ENCODE measurements at places on chromosomes 6 and 20.

GRCh38 chr6:156862711-156863110 lies 85.5 kb downstream of the ARID1B start:
- no peak for DNase-seq

GRCh38 chr20:24733416-24733815 lies 215.7 kb upstream of the CST7 start:
- DNase-seq = no peak

GRCh38 chr6:105817370-105817769 lies 268.8 kb upstream of the PRDM1 start:
- DNase-seq = no peak

DNA sequence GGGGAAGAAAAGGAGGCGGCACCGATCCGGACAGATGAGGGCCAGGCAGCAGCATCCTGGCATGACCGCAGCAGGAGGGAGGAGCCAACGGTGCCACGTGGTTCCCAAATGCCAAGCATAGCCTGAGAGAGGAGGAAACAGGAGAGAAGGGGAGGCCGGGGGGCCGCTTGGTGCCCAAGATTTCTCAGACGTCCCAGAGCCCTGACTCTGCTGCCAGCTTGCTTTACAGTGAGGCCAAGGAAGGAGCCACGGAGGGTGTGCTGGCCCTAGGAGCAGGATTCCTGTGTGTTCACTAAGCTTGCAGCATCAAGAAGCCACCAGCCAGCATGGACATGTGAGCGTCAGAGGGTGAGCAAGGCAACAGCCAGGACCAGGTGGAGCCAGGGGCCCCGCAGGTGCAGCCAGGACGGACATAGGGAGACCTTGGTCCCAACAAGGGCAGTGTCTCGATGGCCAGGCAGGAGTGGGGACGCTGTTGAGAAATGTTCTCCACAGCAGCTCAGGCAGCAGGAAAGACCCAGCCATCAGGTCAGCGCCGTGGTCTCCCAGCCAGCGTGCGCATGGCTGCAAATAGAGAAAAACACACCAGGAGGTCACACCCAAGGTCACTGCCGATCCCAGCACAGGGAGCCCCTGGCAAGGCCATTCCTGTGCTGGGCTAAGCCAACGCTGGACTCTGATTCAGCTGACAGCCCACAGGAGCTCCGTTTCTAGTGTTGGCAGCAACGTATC lies 143.7 kb downstream of the DLL1 start:
- DNase-seq = no peak

DNA sequence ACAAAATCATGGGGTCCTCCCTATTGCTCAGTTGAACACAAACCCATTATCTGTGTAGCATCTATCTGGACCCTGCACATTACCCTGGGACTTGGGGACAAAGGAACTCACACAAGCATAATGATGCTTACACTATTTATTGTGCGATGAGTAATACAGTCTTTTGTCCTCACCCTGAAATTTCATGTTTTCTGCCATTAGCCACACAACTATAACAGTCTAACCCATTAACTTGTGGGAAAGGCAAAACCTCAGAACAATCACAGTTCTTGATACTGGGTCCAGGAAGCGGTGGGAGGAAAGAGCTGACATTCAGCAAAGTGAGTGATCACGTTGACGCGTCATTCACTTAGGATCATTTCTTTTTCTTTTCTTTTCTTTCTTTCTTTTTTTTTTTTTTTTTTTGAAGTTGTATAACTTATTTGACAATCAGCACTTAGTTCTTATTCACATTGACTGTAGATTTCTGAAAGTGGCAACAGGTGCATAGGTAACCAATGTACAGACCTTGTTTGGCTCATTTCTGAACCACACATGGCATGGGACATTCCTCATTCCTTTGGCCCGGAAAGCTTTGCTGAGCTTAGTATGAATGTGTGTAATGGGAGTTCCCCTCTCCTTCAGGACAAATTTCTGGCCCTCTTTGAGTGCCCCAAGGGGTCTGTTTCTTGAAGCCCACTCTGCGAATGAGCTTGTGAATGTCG lies 94.8 kb upstream of the CNKSR3 start:
- peak; percentile 20 for DNase-seq

- no peak for DNase-seq
These were observed 88.0 kb downstream of the METTL24 start for GRCh38 chr6:110270165-110270564.

- no peak for DNase-seq
These were observed 18.8 kb downstream of the SAMHD1 start for GRCh38 chr20:36932476-36933426.

DNA sequence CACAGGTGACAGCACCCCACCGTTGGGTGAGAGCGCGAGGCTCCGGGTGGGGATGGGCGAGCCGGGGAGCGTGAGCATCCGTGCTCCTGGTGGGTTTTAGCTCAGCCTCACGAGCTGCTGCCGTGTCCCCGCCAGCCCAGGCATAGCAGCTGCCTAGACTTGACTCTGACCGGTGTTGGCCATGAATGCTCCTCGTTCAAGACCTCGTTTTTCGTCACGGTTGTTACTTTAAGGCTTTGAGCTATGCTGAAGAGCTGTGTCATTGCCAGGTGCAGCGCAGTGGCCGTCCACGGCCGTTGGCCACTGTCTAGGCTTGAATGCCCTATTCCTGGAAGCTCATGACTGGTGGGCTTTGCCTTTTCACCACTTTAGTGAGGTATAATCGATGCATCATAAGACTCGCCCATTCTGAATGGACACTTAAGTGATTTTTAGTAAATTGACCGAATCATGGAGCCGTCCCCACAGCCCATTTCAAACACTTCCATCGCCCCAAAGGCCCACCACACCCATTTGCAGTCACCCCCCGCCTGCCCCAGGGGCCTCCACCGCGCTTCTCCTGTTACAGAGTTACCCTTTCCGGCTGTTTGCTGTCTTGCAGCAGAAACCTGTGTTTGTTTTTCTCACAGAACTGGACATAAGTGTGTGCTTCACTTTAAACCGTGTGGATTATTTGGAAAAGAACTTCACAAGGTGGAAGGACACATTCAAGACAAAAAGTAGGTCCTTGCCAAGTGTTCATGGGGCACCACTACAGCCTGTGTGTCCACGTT lies 21.4 kb upstream of the ADRM1 start:
- no peak for DNase-seq

- no peak for DNase-seq
These were observed 17.2 kb downstream of the DYNLT1 start for GRCh38 chr6:158627168-158627939.

All from stimulated activated CD4-positive, alpha-beta T cell treated with anti-CD3 and anti-CD28 coated beads, TNF-alpha, amount 100 ng/mL, for 48 hours (primary cell).